ENCODE measurements at places on chromosomes 12 and 14.

GRCh38 chr12:52689936-52690335 is 9.7 kb upstream of the KRT1 start:
- DNase-seq = no peak

GRCh38 chr12:2256453-2256852 is 203.7 kb downstream of the CACNA1C start:
- peak; percentile 75 for DNase-seq

- no peak for DNase-seq
Observed at GRCh38 chr12:39538679-39539104, 80.9 kb downstream of the ABCD2 start.

DNA sequence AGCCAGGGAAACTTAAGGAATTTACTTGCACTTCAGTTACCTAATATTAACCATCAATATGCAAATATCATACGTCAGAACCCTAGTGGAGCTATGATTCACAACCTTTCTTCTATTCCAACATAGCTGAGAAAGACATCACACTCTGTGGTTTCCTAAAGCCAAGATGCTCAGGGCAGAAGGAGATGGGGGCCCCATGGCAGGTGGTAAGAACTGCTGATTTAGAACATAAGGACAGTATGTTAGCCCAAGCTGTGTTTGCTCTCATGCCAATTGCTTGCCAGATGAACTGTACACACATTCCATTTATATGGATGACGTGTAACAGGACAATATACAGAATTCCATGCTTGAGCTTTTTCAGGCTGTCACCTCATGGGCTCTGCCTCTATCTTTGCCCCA is 34.6 kb downstream of the HECTD4 start:
- DNase-seq = peak; percentile 33

GRCh38 chr14:59116984-59117415 is 71.5 kb upstream of the DAAM1 start:
- no peak for DNase-seq

- no peak for DNase-seq
Observed at GRCh38 chr12:132211816-132212215, 67.6 kb downstream of the NOC4L start.

- peak; percentile 59 for DNase-seq
Observed at GRCh38 chr12:62537551-62537950, 70.9 kb downstream of the MON2 start.

DNA sequence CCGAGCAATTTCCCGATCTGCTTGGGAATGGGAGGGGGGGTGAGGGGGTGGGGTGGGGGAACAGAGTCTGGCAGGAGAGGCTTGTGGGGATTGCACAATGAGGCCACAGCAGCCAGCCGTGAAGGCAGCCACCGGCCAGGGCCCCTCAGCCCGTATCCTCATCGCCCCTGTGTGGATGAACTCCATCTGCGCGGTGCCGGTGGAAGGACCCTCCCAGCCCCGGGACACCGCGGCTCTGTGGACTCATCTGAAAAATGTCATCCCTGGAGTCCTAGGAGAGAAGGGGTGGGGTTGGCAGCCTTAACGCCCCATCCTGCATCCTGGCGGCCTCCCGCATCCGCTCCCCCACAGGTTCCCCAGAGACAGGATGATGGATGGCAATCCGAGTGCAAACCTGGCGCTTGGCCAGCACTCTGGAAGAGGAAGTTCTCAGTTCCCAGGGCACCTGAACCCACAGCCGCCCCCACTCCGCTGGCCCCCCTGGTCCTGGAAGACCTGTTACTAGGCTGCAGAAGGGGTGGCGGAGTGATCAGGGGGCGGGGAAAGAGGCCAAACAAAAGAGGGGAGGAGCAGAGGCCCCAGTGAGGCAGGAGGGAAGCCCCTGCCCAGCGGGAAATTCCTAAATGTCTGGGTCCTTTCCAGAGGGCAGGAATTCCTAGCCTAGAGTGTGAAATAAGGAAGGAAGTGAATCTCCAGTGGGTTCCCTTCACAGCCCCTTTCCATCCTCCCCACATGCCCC is 1.2 kb upstream of the TNFAIP2 start:
- DNase-seq = no peak

- DNase-seq = no peak
Observed at GRCh38 chr14:85165094-85165493, 364.9 kb upstream of the FLRT2 start.

DNA sequence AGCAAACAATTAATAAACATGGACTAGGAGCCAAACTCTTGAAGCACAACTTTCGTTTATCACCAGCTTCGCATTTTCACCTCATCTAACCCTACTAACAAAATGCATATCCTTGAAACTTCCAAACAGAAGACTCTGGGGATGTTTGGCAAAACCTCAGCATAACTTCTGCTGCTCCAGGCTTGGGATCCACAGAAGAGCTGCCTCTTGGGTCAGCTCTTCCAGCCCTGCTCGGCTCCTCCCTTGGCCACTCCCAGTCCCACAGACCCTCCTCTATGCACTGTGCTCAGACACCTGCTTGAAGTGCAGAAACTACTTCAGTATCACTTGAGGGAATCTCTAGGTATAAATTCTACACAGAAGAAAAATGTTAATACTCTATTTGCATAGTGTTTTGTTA is 110.0 kb upstream of the AMIGO2 start:
- DNase-seq = no peak

DNA sequence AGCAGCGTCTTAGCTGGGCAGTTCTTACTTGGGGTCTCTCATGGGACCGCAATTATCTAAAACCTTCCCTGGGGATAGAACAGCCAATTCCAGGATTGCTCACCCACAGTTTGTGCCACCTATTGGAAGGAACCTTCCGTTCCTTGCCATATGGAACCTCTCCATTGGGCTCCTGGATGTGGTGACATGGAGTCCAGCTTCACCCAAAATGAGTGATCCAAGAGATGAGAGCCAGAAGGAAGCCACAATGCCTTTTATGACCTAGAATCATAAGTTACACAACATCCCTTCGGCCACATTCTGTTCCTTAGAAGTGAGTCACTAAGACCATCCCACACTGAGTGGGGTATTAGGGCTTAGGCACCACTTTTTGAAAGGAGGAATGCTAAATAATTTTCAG is 164.4 kb downstream of the FBXL14 start:
- peak; percentile 73 for DNase-seq
